ENCODE measurements at places on chromosomes 3 and 15.
A peak's percentile ranks its signal among the peaks of the same experiment; 100 is the strongest.

GRCh38 chr3:13628841-13629551, 80.1 kb downstream of the FBLN2 start:
- no peak for DNase-seq

GRCh38 chr3:153903430-153903829, 217.8 kb upstream of the ARHGEF26 start:
- DNase-seq, result no peak

- DNase-seq, result no peak
Observed at GRCh38 chr3:78116874-78117273, 1077.0 kb downstream of the ROBO2 start.

- DNase-seq, result no peak
Observed at GRCh38 chr3:129756871-129757270, 136.6 kb downstream of the TMCC1 start.

- DNase-seq, result no peak
Observed at GRCh38 chr3:4043867-4044575, 244.8 kb downstream of the LRRN1 start.

GRCh38 chr3:139797724-139798343, 120.1 kb upstream of the NMNAT3 start:
- no peak for DNase-seq

DNA sequence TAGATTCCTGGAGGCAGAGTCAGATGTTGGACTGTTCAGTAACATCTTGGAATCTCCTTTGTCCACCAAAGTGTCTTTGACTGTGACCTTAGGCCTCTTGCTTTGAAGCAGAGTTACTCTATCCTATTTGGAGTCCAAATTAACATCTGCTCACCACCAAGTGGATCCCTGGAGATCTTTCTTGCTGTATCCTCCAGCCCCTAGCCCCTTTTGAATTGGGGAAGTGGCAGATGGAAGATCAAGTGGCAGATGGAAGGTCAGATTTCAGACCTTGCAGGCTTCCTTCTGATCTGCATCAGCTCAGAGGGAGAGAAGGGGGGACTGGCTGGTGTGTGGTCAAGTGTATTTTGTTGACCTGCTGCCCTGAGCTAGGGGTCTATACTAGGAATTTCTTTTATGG, 125.0 kb upstream of the ROPN1 start:
- DNase-seq, result no peak

- no peak for DNase-seq
Observed at GRCh38 chr3:176948151-176948550, 249.1 kb downstream of the TBL1XR1 start.

DNA sequence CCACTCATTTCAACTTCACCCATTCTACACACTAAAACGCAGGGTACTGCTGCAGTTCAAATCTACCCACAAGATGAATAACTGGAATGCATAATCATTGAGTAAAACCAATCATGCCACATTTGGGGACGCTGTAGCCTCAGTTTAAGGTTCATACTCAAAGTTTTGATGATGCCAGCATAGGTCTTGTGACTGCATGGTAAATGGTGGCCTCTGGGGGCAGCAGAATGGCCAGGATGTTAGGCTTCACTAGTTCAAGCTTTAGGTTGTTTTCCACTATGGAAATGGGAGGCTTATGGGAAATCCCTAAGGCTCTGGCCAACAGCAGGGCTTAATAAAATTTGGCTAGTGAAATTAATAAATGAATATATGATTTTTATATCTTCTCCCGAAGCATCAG, 104.3 kb upstream of the TSC22D2 start:
- no peak for DNase-seq

- no peak for DNase-seq
Observed at GRCh38 chr3:16520970-16521881, 7.7 kb upstream of the RFTN1 start.

GRCh38 chr3:69137005-69137404, 14.6 kb upstream of the LMOD3 start:
- DNase-seq, result no peak

DNA sequence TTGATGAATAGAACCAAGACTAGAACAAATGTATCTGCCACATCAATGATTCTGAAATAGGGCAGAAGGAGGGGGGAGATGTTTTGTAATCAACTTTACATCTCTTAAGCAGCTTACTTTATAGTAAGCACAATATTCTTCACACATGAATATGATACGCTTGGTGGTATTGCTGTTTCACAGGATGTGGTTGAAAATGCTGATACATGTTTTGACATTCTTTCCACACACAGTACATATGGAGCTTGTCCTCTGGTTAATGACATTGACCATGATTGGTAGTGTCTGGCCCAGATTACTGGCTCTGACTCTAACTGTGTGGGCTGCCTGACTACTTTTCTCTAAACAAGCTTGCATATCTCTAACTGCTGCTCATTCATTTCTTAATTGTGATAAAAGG, 168.9 kb downstream of the KLHL25 start:
- DNase-seq, result no peak

GRCh38 chr15:29568840-29569532, 253.3 kb downstream of the TJP1 start:
- DNase-seq, result no peak

GRCh38 chr3:172034786-172035685, 4.3 kb upstream of the FNDC3B start:
- DNase-seq, result peak; percentile 5

DNA sequence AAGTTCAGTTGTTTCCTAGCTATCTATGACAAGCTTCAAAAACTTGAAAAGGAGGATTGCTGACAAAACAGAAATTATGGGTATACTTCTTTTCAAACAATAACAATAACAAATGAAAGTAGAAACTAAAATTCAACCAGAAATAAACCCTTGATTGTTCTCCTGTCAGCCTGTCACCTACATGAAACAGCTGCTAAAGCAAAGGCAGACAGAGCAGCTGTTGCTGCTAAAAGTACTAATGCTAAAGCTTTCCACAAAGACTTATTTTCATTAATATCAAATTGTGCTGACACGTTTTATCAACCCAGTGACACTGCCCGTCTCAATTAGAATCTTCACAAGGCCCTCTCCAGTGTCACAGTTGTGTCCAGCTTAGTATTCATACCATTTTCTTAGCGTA, 533.2 kb upstream of the GBE1 start:
- no peak for DNase-seq

- no peak for DNase-seq
Observed at GRCh38 chr3:176663387-176663786, 533.9 kb downstream of the TBL1XR1 start.
